ENCODE measurements at places on chromosomes 4 and X.

DNA sequence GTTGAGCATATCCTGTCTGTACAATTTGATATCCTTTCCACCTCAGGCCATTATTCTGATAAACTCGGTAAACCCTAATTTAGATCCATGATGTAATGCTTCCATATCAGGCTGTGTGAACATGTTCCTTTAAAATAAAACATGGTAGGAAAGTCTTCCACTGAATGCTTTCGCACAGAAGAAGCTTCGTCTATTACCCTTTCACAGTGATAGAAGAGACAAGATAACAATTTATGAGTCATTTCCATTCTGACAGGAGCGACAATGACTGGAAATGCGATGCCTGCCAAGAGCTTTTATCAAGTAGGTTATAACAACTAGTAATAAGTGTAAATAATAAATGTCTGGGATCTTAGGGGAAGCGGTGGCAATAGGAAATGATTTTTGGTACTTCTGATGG is 98.8 kb downstream of the TTC29 start:
- no peak for DNase-seq

DNA sequence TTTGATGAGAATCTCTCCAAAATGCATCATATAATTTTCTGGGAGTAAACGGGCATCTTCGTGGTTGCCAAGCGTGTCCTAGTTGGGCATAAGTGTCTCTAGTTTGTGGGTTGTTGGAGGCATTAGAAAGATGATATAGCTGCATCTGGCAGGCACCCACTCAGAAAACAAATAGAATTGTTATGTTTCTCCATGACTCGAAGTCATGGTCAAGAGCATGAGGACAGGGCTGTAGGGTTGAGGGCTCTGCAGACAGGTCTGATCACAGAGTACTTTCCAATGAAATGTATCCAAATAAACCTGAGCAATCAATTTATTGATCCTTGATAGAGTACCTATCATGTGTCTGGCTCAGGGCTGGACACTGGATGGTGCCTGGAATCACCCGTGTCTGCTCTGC is 82.7 kb downstream of the SORCS2 start:
- no peak for DNase-seq

DNA sequence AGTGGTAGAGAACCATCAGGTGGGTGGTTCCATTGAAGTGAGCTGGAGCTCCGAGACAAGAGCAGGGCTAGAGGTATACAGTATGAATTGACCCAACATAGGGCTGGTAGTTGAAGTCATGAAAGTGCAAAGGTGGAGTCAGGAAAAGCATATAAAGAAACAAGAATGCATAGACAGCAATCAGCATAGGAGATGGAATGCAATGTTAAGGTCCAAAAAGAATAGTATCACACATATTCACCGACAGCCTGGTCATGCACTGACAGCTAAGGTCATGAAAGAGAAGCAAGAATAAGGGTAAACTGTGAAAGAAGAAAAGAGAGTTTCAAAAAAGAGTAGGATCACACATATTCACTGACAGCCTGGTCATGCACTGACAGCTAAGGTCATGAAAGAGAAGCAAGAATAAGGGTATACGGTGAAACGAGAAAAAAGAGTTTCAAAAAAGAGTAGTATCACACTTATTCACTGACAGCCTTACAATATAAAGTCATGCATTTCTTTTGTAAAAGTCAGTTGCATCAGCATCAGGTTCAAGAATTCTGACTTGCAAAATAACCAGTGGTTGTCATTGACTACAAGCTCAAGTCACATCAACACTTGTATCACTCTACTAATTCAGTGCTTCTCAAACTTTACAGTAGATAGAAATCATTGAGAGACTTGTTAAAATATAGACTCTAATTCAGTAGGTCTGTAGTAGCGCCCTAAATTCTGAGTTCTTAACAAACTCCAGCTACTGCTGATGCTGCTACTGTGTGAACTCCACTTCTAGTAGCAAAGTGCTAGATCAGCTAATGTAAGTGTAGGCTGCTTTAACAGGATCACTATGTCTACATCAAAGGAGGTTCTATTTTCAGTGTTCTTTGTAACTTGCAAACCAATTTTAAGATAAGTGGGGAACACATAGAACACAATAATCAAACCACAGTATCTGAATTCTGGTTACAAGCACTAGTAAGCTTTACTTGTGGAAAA is 221.9 kb downstream of the PDGFC start:
- DNase-seq = no peak

DNA sequence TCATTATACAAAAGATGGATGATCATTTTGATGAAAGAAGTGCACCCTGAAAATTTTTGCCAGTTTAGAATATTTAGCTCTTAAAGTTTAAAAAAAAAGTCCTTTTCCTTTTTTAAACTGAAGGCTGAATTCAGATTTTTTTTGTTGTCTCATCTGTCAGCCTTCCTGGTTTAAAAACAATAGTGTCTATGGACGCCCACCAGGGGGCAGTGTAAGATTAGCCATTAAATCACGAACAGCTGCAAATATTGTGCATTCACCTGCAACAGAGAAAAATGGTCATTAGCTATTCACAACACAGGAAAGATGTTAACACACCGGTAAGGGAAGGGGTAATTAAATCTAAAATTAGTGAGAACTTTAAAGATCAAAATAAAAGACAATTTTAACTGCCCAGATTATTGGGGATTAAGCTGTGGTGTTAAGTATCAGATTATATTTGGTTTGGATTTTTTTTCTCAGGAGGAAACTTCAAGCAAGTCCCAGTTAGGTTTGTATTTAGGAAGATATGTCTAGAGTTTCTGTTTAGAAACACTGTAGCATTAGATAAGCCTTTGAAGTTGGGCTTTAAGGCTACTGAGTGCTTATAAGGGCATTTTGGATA is 4.4 kb upstream of the CXorf38 start:
- no peak for DNase-seq

DNA sequence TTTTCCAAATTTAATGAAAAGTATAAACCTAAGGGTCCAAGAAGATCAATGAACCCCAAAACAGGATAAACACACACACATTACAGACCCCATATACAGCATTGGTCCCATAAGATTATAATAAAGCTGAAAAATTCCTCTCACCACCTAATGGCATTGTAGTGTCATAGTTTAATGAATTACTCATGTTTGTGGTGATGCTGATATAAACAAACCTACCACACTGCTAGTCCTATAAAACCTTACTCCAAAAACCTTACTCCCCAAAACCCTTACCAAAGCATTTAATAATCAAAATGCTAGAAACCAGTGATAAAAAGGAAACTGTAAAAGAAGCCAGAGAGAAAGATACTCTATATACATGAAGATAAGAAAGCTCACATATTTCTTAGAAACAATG is 148.1 kb upstream of the SH3RF1 start:
- DNase-seq = no peak

DNA sequence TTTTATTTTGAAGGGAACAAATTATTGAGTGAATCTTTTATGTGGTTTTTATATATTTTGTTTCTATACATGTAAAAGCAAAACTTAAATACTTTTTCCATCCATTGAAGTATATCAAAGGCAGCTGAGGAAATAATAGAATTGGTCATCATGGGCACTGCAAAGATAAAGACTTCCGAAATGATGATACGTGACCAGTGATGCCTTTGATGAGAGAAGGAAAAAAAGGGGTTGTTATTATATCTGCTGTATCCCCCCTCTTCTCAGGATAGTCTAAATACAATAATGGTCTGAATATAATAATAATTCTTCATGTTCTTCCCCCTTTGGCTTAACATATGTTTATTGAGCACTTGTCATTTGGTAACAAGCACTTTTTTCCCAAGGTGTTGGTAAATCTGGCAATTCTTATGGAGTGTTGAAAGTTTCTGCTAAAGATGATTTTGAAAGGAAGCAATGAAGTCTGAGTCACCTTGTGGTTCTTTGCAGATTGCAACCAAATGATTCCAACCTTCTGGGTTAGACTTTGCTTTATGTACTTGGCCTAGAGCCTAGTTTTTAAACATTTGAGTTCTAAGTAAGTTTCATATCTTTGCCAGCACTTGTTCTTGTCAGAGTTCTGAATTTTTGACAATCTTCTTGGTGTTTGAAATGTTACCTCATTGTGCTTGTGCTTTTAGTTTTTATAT is 60.8 kb downstream of the USP9X start:
- no peak for DNase-seq

GRCh38 chrX:135522132-135522530 is 1.7 kb downstream of the INTS6L start:
- no peak for DNase-seq

DNA sequence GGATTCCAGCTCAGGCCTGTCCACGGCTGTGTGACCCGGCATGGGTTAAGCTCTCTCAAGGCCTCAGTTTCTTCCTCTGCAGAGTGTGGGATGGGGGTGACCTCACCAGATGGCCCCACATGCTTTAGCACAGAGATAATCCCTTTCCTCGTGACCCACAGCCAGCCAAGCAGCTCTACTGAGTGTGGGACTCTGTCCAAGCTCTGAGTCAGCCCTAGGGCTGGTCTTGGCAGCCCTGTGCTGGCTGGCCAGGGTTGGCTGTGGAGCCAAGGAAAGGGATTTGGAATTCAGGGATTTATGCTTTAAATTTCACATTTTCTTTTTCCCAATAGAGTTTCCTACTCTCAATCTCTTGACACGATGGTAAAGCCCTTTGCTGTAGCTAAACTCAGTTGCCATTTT is 19.7 kb upstream of the SPON2 start:
- DNase-seq = no peak

DNA sequence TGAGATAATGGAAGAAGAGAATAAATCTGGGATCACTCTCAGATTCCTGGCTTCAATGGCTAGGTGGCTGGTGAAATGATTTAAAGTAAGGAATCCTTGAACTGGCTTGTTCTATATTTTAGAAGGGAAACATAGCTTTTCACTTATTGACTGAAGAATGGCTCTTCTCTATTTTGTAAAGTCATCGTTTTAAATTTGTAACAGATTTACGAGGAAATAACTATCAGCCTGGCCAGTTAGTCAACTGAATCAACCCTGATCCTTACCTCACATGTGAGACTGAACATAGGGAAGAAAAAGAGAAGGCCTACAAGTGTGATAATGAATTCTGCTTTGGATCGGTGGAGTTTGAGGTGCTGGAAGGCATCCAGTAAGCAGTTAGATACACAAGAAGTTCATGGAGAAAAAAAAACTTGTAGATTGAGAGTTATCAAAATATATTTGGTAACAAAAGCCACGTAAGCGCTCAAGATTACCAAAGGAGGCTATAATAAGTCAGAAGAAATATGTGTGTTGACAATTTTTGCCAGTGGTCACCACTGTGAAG is 12.0 kb downstream of the AREG start:
- DNase-seq = no peak

DNA sequence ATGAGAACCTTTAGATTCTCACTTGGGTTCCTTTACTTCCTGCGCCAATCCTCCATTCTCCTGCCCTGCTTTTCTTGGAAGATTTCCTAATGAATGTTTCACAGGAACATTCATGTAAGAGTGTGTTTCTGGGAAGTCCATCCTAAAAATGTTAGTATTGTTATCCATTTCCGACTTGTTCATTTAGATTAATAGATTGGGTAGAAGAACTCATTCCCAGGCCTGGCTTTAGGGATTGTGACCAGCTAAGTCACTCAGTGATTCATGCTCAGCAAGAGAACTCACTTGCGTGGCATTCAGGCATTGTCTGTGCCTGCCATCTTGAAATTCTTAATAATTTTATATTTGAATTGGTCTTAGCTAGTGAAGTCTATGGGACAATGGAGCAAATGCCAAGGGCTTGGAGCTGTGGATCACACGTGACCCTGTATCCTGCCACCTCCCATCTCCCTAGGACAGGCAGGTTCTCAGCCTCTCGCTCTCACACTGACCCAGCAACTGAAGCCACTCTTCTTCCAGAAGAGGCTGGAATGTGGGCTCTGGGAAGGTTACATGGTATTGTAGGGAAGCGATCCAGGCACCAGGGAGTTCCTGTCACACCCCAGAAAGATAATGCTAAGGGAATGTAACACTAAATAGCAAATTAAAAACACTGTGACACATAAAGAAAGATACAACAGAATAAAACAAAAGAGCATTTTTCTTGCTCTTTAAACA is 562.1 kb downstream of the TMA16 start:
- no peak for DNase-seq

DNA sequence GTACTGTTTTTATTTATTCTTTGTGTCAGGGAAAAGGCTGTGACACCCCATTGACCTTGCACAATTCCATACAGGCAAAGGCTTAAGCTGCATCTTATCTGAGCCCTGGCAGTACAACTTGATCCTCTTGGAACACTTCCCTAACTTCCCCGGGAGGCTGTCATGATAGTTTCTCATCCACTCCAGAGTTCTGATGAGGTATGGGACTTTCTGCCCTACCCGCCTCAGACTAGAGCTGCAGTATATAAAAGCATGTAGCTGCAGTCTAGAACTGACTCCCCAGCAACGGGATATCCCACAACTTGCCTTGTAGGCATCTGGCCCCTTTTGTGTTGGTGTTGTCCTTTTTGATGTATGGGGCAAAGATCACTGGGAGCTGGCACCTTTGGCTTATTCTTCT is 72.7 kb downstream of the FNIP2 start:
- no peak for DNase-seq

- no peak for DNase-seq
Measured at GRCh38 chr4:156109943-156110900, 156.6 kb upstream of the CTSO start.

DNA sequence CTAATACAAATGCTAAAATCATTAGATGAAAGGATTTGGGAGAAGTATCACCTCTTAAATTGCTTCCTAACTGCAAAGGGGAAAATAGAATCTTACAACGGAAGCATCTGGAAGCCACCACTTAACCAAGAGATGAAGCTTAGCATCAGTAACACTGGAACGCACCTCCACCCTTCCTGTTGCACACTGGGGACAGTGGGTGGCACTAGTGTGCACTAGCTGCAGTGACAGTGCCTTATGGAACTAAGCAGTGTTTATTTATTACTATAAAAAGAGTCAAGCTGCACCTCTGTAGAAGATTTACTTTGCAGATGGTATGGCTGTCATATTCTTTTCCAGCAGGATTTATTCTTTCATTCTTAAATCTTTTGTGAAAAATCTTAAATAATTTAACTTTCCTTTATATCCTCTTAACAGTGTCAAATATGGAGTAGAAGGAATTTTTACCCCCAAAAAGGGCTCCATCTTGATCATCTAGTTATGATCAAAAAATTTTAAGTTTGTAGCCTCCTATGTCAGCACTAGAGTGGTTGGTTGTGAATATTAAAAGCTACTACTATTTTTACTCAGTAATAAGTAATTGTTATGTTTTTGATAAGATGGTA is 76.7 kb downstream of the SCD5 start:
- DNase-seq = no peak

DNA sequence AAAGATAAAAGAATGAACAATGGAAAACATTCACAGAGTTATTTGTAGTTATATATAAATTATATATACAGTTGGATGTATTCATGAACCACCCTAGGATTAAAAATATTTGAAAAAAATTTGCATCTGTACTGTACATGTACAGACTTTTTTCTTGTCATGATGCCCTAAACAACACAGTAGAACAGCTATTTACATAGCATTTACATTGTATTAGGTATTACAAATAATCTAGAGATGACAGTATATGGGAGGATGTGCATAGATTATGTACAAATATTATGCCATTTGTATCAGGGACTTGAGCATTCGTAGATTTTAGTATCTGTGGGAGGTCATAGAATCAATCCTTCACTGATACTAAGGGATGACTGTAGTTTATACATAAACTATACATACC is 44.8 kb downstream of the GSTCD start:
- DNase-seq = no peak

GRCh38 chr4:7021930-7022664 is 21.1 kb upstream of the TADA2B start:
- no peak for DNase-seq

GRCh38 chr4:2046031-2046961 is 12.8 kb upstream of the NAT8L start:
- DNase-seq = no peak

- DNase-seq = no peak
Measured at GRCh38 chrX:38574858-38575257, 13.5 kb downstream of the TSPAN7 start.
